ENCODE measurements at places on chromosomes 1 and 21.

GRCh38 chr1:238642231-238642630 is 744.1 kb upstream of the CHRM3 start:
- no peak for DNase-seq

DNA sequence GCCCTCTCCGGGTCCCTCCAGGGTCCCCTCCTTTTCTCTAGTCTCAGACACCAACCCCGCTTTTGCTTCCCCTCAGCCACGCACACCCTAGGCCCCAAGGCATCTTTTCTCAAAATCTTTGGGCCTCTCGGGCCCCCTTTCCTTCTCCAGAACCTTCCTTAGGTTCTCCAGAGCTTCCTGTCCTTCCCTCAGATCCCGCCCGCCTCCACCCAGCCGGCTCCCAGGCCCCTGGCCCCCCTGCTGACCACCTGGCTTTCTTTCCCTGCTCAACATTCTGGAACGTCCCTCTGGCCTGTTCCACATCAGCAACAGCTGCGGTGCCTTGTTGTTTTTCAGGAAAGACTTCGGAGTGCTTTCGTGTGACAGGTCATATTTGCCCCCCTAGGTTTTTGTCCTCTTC is 1.2 kb downstream of the ZDHHC18 start:
- DNase-seq, result no peak

DNA sequence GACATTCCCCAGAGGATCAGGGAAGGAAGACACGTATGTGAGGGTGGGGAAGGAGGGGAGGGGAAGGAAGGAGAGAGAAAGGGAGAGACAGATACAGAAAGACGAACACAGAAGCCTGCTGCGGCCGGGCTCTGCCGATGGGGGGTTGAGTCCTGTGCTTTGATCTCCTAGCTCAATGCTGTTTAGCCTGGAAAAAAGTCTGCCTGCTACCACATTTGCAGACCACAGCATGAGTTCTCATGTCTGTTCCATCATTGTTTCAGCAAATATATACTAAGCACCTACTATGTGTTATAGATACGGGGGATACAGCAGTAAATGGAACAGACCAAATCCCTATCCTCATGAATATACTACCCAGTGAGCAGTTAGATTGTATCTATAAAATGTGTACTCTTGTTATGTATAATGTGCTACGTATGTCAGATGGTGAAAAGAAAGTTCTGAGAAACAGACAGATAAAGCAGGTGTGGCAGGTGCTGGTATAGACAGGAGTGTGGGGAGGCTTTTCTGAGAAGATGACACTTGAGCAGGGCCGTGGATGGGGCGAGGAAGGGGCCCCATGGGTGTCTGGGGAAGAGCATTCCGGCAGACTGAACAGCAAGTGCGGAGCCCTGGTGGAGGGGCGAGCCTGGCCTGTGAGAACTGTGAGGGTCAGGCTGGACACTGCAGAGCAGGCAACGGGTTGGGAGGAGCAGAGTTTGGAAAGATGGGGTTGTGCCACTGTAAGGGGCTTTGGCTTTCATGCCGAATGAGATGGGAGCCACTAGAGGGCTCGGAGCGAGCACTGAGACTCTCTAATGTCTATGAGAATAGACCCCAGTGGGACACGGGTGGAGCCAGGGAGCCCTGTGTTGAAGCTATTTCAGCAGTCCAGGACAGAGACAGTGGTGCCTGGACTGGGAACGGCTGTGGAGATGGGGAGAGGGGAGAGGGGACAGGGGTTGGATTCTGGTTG is 34.1 kb downstream of the KIAA1614 start:
- no peak for DNase-seq

- DNase-seq, result no peak
Measured at GRCh38 chr1:93955765-93956164, 46.5 kb upstream of the GCLM start.

GRCh38 chr1:91283421-91283726 is 121.3 kb downstream of the HFM1 start:
- no peak for DNase-seq
